Right atrium auricular region (tissue), 2 donors: ENCODE measurements at places on chromosomes 3 and 15.

- DNase-seq = no peak
These were observed 14.5 kb downstream of the LAMP3 start for GRCh38 chr3:183148056-183148455.

- no peak for DNase-seq
These were observed 8.1 kb upstream of the POC1A start for GRCh38 chr3:52162250-52162872.

DNA sequence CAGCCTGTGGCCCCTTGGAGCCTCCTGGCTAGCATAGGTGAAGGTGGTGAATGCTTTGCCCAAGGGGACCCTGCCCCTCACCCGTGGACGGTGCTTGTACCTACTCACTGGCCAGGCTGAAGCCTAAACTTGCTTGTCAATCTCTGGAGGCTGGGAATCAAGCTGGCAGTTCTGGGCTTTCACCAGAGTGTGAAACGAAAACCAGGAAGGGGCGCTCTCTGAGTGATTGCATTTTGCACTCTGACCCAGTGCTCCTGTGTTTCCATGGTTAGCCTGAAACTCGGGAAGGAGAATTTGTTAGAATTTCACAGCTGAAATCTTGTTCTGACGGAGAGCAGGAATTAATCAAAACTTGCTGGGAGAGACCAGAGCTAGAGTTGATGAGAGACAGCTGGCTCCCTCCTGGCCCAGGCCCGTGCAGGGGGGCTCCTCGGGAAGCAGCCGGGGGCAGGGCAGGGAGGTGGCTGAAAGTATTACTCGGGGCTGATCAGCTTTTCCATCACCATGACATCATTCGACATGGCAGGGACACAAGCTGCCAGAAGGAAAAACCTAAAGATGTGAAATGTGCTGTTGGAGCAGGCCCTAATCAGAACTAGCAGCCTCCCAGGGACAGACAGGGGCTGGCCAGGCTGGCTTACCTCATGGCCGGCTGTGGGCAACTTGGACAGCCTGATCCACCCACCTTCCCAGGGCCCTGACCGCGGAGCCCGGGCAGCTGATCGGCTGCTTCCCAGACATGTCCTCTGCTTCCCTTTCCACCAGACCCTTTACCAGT is 323.6 kb upstream of the CTDSPL start:
- DNase-seq = no peak

DNA sequence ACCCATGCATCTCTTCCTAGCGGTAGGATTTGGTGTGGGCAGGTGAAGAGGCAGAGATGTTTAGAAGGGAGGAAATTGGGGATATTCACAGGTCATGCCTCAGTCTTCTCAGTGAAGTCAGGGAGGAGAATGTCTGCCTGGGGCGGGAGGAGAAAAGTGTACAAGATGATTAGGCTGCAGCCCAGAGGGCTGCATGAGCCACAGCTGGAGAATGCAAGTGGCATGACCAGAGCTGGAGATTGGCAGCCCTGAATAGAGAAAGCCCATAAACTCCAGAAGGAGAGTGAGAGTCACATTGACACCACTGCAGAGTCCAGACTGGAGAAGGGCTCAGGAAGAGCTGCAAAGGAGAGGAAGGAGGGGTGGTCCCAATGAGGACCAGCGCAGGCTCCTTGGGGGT is 22.6 kb downstream of the PDHB start:
- no peak for DNase-seq

- no peak for DNase-seq
These were observed 102.2 kb downstream of the DLG1 start for GRCh38 chr3:197196192-197196591.

DNA sequence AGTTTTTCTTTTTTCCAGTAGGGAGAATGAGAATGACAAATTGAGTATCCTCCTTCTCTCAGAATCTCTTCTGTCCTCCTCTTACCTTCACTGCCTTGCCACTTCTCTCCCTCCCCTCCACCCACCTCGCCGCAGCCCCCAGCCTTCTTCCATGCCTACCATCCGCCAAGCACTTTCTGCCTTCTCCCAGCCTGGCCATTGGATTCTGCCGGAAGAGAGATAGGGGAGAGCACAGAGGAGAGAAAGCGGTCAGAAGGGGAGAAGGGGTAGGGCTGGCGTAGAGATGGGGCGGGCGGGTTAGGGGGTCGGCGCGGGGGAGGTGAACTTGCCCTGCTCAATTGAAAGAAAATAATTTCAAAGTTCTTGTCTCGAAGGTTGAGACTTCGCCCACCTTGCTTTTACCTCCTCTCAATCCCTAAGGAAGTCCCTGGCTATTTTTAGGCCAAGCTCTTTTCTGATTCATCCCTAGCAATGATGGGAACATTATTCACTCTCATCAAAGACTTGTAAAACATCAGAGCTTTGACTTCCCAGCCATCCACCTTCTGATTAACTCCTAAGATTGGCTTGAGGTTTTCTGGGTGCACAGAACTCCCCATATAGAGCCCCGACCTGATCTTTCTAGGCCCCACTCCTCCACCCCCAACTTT is 811 bp downstream of the C3orf52 start:
- DNase-seq = no peak

DNA sequence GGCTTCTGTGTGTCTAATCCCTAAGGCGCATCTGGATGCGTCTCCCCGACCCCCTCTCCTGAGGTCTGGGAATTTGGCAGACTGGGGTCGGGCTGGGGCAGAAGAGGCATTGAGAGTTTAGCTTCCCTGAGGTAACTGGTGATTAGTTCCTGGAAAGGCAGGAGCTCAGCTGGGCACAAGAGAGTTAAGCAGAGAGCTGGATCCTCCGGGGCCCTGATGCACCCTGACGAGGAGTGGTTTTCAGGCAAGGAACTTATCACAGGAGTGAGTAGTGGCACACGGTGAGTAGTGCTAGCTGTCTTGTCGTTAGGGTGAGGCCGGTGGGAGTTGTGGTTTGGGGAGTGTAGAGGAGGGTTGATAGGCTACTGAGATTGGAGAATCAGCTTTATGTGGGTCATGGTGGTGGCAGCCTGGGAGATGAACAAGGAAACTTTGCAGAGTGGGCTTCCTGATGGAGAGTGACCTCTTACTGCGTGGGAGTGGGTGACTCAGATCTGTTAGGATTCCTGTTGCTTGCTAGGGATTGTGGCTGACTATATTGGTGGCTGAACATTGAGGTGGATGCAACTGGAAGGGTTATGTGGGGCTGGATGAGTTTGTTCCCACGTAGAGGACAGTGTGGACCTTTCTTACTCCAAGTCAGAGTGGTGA is 897 bp downstream of the RAD54L2 start:
- peak; percentile 57 for DNase-seq

GRCh38 chr3:73204841-73205240 is 143.4 kb downstream of the EBLN2 start:
- no peak for DNase-seq

DNA sequence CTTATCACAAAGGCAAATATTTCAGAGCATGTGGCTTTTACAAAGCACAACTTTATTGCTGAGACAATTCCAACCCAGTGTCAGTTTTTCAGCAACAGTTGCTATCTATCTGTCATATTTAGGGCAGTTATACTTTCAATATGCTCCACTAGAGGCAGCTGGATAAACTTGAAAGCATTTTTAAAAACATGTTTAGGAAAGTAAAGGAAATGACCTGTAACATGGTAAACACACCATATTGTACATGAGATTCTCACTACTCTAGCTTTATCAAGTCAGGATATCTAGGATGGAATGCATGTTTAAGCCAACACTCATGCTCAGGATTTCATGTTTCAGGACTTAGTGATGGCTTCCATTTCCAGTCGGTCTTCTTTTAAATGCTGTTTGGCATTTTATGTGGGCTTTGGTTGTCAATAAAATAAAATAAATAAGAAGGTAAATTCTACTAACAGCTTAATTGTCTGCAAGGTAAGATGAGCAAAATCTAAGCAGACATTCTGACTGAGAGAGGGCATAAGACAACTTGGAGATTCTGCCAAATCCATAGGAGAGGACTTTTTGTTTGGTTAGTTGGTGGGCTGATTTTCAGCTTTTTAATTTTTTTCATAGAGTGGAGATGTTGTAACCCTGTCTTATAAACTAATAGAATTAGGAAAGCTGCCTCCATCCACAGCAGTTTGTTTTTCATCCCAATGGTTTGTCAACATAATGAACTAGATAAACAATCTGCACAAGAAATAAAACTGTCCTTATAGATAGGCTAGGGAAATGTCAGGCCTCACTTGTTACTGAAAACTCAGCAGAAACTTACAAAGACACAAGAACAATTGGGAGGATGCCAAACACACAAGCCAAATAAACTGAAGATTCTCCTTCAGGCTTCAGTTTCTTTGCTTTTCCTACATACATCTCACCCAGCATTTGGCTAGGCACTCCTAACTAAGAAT is 63.4 kb upstream of the CPB1 start:
- no peak for DNase-seq

DNA sequence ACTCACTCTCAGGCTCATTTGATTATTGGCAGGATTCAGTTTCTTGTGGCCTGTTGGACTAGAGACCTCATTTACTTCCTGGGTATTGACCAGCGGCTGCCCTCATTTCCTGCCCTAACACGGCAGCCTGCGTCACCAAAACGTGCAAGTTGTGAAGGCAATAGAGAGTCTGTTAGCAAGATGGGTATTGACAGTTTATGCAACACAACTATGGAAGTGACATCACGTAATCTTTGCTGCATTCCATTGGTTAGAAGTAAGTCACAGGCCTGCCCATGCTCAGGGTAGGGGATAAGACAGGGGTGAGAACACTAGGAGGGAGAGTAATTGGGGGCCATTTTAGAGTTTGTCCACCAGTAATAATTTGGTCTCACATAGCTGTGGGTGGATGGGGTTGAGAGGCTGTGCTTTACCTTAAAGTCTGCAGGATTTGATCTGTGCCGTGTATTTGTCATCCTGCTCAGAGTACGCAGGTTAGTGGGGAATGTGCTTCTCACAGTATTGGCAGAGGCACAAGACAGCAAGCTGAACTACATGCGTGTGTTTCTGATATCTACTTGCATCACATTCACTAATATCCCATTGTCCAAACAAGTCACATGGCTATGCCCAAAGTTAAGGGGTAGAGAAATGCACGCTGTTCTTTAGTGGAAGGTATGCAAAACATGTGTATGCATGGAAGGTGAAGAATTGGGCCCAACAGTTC is 83.3 kb downstream of the EDEM1 start:
- DNase-seq = no peak

DNA sequence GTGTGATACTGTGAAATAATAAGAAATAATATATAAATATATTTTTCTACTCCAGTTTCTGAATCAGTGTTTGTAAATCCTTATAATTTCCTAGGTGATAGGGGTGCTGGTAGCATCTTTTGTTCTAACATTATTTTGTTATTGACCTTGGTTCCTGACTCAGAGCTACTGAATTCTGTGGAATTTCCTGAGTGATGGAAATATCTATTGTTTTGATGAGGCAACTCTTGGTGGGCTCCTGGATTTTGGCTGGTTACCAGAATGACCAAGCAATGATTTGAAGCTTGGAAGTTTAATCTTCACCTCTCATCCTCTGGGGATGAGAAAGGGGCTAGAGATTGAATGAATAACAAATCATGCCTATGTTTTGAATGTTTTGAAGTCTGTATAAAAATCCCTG is 377.3 kb downstream of the LPP start:
- no peak for DNase-seq

GRCh38 chr15:78672285-78673014 is 31.4 kb upstream of the CHRNB4 start:
- DNase-seq = no peak

DNA sequence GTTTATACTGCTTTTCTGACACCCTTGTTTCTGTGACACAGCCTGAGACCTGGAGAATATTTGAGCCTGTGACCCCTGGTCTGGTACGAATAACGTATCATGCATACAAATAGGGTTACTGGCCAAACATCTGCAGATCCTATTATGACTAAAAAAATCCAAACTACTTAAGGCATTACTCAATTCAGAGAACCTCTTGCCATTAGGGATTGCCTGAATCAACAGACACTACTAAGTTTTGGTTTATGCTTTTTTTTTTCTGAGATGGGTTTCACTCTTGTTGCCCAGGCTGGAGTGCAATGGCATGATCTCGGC is 35.4 kb downstream of the OSBPL10 start:
- no peak for DNase-seq

- DNase-seq = no peak
These were observed 210.9 kb downstream of the ZIC1 start for GRCh38 chr3:147619921-147620560.

DNA sequence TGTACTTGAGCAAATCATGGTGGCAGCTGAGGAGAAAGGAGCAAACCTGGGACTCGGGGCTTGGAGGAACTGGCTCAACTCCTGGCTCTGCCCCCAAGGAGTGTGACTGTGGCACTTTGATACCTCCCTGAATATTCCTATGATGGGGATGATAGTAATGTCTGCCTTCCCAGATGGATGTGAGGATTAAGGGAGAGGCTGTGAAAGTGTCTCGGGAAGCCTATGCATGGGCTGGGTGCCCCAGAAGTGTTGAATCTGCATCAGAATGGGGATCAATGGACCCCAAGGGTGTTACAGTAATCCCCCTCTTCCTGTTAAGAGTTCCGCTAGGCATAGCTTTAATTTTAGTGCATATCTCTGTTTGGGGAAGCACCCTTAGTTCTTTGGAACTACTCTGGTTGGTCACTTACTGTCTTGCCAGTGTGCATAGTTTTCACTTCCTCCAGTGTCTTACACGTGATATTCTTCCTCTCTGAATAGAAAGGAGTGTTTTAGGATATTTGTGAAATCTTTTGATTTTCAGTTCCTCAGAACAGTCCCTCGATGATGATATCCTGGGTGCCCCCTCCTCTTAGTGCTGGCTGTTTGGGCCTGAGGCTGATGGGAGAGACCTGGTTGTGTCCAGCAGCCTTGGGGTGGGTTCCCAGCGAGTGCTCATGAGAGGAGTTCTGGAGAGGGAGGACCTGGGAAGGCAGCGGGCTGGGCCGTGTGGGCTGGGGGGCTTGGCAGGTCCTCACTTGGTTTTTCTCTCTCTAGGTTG is 97.5 kb downstream of the CHDH start:
- DNase-seq = no peak

GRCh38 chr3:65886391-65886790 is 152.3 kb downstream of the MAGI1 start:
- no peak for DNase-seq

GRCh38 chr3:5690904-5691532 is 503.5 kb downstream of the EDEM1 start:
- no peak for DNase-seq

GRCh38 chr15:79339588-79340314 is 28.8 kb downstream of the TMED3 start:
- no peak for DNase-seq

- no peak for DNase-seq
These were observed 23.1 kb downstream of the PLXNA1 start for GRCh38 chr3:127005864-127006500.

DNA sequence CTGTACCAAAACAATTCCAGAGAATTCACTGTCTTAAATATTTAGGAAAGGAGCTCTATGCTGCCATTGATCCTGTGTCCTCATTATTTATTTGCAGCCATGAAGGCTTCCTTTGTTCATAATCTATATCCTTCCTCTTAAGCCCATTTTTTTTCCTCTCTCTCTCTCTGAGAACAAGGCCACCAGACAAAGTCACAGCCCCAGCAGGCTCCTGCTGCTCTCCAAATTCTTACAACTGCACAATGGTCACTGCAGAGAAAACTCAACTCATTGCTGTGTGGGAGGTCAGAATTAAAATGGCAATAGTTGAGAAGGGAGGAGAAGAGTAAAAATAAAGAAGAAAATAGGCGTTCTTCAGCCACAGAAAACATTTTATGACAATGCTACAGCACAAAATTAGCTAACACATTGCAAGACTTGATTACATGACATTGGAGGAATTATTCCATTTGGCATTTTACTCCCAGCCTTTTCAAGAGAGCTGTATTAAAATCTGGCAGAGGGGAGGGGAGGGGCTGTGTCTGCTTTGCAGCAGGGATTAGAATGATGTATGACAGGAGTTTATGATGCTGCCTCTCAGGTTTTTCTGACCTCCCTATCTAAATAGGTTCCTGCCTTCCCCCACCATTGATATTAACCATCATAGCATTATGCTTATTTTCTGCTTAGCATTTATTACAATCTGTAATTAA is 399.7 kb upstream of the THBS1 start:
- no peak for DNase-seq
